HCEC 1CT (cell line): ENCODE measurements at places on chromosomes 5 and 9.
A peak's percentile ranks its signal among the peaks of the same experiment; 100 is the strongest.

- DNase-seq, result no peak
Measured at GRCh38 chr5:1294206-1294834, 548 bp downstream of the TERT start.

DNA sequence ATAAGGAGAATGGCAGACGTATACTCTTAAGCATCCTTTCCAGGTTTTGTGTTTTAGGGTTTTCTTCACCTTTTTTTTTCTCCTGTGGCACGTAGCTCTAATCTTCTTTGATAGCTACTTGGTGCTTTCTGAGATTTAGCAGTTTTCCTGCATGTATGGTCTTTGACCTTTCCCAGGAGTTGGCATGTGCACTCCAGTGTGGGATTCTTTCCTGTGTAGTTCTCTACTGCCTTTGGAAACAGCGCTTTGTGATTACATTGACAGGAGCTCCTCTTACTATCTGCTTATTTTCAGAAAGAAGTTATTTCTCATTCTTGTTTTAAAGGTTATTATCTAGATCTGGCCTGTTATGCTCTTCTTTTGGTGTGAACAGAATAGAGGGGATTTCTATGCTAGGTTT, 65.5 kb downstream of the UNC13B start:
- no peak for DNase-seq

- DNase-seq, result peak; percentile 95
Measured at GRCh38 chr9:78539904-78540303, 243.0 kb downstream of the PSAT1 start.

DNA sequence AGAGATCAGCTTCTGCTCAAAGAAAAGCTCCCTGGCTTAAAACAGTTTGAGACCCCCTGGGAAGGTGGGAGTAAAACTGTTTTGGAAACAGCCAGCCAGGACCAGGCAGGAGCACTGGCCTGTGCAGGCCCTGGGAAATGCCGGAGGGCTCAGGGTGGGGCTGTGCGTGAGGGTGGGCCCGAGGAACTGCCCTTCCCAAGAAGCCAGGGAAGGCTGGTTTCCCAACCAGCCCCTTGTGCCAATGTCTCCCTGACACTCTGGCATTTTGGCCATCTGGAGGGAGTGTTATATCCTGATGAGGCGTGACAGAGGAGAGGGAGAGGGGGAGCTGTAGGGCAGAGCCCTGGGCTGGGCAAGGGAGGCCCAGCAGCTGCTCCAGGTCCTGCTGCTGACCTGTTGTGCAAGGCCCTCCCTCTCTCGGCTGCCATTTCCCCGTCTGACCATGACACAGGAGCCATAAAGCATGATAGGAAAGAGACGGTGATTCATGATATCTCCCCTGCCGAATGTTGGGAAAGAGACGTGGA, 16.1 kb downstream of the OLFML2A start:
- DNase-seq, result peak; percentile 82

DNA sequence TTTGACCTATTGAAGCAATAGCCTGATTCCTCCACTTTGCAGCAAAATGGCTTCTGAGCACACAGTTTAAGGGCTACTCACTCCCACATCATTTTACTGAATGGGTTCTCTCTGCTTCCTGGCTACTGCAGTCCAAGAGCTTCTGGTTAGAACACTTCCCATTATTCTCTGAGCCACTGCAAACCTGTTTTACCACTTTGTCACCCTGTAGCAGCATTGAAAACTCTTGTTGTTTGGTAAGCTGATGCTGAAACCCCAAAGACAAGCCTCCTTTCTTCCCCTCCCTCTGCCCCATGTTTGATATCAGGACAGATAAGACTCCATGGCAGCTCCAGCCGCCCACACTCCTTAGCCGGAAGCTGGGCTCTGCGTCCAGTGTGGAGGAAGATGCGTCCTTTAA, 84.4 kb upstream of the RARS1 start:
- DNase-seq, result no peak

- DNase-seq, result peak; percentile 25
Measured at GRCh38 chr5:62386824-62387223, 16.9 kb downstream of the DIMT1 start.
